Thyroid gland (tissue), 4 donors: ENCODE measurements at places on chromosomes 2 and 18.

GRCh38 chr18:49441338-49441938, 19.0 kb downstream of the DYM start:
- no peak for DNase-seq

GRCh38 chr2:15832849-15833680, 107.3 kb upstream of the MYCN start:
- no peak for DNase-seq

DNA sequence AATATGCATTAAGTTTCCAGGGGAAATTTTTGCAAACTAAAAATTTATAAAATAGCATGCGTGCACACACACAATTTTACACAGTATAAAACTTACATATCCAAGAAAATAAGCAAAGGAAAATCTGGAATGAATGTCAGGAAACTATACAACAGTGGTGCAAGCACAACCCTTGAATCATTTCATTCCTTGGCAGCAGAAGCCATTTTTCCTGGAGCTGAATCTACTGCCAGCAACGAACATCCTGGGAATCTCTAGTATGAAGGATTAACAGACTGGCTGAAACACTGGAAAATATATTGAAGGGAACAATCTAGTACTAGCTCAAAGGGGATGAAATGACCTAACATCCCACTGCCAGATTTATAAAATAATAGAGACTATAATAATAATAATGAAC, 235.3 kb downstream of the DYM start:
- DNase-seq, result no peak

- no peak for DNase-seq
Measured at GRCh38 chr2:101733257-101733993, 35.9 kb downstream of the MAP4K4 start.

GRCh38 chr2:133483181-133483580, 85.1 kb downstream of the NCKAP5 start:
- no peak for DNase-seq
